ENCODE measurements at places on chromosomes 7 and 10. TPM values are rescaled to one million over a fixed set of nuclear protein-coding genes. Genes with fewer than 3 reads are reported as not detected.

The RPP38 gene
- 19.4 TPM for total RNA-seq

The DOCK1 gene
- total RNA-seq: 0.59 TPM

The GBX1 gene
- total RNA-seq: not detected

The SOSTDC1 gene
- total RNA-seq: not detected

DNA sequence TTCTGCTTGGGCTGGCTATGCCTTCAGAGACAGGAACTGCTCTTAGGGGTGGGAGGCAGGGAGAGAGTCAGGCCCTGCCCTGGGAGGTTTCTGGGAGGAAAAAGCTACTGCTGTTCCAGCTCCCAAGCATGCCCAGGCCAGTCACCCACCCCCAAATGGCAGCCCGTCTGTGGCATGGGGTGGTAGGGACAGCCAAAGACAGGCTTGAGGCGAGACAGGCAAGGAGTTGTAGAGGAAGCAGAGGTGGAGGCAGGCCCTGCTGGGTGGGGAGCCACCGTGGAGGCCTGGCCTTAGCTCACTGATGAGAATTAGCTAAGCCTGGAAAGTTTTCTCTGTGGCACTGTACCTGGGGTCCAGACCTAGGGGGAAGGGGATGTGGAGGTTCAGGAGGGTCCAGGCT lies 6.6 kb upstream of the SAMD8 start:
- DNase-seq: no peak

All from activated T-helper 2 cell treated with anti-CD3 and anti-CD28 coated beads, Interferon-gamma antibody, Interleukin-2, Interleukin-4, amounts not matched to agents 10 μg/mL and 5 μg/mL and 100 μg/mL, durations not matched to agents 14 hours and 24 hours and 36 hours (primary cell).